ENCODE measurements at places on chromosomes 3 and 15.

GRCh38 chr3:13419505-13420044, 547 bp downstream of the NUP210 start:
- peak; percentile 56 for DNase-seq

DNA sequence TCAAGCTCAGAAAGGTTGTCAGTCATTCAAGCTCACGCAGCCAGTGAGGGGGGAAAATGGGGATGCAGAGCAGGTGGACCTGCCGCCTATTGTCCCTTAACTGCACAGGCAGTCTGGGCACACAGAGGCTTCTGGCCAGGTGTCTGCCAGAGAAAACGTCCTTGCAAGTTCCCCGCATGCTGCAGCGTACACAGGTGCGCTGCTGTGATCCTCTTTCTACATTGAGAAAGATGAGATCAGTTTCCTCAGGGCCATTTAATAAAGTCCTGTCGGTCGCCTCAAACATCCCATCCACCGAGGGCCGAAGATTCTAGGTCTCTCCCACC, 445 bp upstream of the TSEN2 start:
- no peak for DNase-seq

DNA sequence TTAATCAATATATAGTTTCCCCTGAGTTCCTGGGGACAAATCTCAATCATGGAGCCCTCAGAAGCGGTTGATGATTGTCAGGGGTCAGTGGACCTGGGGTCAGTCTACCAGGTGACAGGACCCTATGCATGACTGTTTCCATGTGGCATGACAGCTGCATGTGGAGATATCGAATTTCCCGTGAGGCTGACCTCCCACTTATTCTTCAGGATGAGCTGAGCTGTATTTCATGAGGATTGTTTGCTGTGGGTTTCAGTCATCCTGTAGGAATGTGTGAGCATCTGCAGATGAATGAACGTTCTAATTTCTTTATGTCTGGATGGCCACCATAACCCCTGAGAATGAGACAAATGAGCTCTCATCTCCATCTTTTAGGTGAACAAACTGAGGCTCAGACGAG, 93.0 kb upstream of the HES1 start:
- DNase-seq, result no peak

DNA sequence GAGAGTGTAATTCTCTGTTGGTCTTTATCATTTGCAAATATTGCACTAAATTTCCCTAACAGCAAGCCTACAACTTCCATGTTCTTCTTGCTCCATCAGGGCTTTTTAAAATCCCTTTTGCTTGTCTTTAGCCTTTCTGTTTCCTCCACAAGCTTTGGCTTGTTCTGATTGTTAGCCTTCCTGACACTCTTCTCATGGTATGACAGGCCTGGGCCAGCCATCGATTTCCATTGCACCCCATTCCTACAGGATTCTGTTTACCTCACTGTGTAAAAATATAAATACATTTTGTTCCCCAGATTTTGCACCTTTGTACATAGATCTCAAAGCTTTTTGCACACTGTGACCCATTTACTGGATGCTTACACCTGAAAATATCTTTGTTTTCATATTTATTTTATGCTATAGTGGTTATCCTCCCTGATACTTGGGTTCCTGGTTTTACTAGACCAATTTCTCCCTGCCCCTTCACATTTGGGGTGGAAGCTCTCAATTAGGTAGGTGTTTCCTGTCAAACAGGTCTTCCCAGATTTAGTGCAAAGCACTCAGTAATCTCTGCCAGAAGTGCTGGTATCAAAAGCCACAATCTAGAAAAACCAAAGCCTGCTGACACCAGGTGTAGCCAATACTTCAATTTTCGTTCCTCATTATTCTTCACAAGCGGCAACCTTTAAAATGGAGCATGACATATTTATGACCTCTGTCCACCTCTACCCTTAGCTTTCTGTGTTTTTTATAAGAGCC, 57.9 kb upstream of the PPP2R3A start:
- no peak for DNase-seq

GRCh38 chr3:1661839-1662238, 436.8 kb upstream of the CNTN4 start:
- no peak for DNase-seq

- DNase-seq, result no peak
These were observed 18.1 kb upstream of the SLC7A14 start for GRCh38 chr3:170603770-170604510.

DNA sequence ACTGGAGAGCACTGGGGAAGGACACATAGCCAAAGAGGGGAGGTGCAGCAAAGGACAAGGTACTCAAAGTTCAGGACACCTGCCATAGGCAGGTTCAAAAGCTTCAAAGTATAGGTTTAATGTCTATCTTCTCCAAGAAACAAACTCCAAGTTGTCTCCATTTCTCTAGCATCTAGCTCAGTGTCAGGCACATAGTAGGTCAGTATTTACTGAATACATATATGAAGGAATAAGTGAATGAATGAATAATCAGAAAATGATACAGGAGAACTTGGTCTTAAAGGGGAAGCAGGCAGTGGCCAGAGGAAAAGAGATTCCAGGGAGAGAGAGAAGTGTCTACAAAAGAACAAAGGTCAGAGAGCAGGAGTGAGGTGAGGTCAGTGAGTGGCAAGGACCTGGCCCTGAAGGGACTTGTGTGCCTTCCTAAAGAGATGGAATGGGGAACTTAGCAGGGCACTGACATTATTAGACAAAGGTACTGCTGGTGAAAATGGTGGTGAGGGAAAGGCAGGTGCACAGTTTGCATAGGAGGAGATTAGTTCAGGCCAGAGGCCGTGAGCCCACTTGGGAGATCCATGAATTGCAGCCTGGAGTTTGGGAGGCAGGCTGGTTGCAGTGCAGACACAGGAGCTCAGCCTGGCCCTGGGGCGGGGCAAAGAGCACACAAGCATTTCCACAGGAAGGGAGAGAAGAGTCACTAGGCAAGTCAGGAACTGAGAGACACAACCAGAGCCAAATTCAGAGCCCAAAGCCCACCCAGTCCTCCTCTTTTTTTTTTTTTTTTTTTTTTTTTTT, 21.4 kb downstream of the TBC1D2B start:
- no peak for DNase-seq

GRCh38 chr3:113783980-113784379, 37.1 kb downstream of the ATP6V1A start:
- no peak for DNase-seq

- no peak for DNase-seq
These were observed 430.6 kb downstream of the MECOM start for GRCh38 chr3:169232863-169233262.

DNA sequence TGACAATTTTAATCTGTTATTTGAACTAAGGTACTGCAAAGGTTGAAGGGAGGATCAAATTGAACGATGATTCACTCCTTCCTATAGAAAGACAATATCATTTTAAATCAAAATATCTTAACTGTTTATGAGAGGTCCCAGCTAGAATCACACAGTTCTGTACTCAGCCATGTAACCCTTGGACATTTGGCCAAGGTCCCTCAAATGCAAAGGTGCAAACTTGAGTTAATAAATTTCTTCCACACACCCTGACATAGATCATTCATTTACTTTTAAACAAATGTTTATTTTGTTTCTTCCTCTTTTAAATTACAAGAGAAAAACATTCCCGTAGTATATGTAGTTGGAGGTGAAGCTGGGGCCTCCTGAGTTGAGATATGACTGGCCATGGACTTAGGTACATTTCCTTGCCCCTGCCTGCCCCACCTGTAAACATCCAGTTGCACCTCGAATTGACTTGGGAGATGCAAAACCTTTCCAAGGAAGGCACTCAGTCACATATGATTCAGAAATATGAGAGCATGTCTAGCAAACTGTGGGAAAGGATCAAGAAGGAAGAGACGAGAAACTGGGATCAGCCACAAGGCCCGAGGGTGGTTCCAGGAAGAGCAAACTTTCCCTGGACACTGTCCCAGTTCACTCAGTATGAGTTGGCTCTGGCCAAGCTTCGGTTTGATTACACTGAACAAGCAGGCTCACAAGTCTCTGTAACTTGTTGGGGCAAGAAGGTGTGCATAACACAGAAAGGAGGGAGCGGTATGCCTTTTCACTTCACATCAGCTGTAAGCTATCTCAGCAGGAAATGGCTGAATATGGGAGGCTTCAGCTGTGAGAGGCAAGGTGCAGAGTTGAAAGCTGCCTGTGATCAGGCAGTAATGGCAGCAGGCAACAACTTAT, 6.7 kb downstream of the TNFSF10 start:
- no peak for DNase-seq

DNA sequence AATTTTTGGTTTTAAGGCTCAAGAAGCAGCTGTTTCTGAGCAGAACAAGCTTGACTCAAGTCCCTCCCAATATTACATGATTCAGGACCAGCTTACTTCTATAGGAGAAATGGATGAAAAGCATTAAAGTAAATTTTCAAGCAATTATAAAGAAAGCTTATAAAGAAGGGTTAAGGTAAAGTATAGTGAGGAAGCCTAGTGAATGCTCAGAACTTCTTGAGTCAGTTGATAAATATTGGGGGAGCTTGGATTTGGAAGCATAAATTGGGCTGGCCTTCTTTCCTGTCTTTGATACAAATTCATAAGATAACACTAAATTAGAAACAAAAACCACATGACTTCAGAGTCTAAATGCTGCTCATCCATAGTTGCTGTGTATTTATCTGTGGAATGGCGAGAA, 156.0 kb downstream of the CHL1 start:
- DNase-seq, result no peak

DNA sequence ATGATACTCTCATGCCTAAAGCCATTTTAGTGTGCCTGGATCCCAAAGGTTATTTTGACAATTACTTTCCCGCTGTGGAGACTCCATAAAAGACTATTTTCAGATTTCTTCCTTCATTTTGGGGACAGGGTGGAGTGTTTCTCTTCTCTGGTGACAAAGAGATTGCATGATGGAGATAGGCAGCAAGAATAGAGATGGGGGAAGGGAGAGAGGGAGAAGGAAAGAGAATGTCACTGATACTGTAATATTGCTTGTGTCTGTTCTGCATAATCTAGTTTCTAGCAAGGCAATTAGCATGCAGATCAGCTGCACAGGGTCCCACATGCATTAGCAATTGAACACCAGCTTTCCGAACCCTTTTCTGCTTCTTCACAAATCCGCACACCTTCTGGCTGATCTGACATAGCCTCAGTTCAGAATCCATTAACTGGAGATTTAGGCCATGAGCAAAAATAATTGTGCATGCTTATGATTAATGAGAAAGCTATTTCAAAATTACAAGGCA, 222.4 kb downstream of the OXSM start:
- no peak for DNase-seq

Measured in activated effector memory CD4-positive, alpha-beta T cell treated with Interleukin-2 at 50 U/mL for 16 hours (primary cell).